ENCODE measurements at places on chromosomes 2 and 18.

GRCh38 chr2:165582409-165582808 lies 112.9 kb downstream of the CSRNP3 start:
- DNase-seq = no peak

DNA sequence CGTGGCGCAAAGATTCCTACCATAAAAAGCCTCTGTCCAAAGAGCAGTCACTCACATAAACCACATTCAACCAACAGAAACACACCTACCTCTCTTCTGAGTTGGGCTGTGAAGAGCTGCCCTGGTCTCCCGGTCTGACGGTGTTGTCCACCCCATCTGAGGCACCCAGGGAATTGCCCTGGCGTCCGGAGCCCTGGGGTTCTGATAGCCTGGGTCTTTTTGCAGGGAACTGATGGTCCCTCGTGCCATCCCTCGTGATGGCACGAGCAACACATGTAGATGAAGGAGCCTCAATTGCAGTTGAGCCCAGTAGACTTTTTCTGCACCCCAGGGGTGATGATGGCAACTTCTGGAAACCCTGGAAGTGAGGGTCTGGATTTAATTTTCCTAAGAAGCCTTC lies 13.8 kb downstream of the HJURP start:
- DNase-seq = no peak

GRCh38 chr18:9756933-9757470 lies 48.9 kb downstream of the RAB31 start:
- no peak for DNase-seq

- DNase-seq = no peak
Observed at GRCh38 chr2:135299658-135300244, 231.3 kb downstream of the ZRANB3 start.

- DNase-seq = no peak
Observed at GRCh38 chr2:64610316-64610855, 43.3 kb downstream of the SERTAD2 start.

DNA sequence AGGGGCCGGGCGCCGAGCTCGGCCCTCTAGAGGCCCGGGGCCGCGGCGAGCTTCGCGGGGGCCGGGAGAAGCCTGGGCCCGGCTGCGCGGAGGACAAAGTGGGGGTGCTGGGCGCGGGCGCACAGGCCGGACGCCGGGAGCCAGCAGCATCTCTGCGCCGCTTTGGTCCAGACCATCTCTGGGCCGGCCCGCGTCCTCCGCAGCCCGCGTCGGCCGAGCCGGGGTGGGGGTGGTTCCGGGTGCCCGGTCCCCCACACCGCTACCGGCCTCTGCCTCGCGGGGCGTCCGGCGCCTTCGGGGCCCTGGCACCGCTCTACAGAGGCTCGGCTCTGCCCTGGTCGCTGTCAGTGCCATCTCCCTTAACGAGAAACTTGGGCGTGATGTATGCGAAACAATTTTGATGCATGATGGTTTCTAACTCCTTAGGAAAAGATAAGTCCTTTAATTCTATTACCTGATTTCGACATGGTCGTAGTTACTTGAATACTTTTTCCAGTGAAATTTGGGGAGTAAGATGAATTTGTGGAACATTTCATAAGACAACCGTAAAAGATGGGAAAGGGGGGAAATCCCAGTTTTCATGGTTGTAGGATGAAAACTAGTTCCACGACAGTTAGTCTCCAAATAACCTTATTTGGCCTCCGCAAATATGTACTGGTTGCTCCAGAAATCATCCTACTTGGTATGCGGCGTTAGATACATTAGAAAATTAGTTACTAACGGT lies 562 bp downstream of the TWSG1 start:
- no peak for DNase-seq

DNA sequence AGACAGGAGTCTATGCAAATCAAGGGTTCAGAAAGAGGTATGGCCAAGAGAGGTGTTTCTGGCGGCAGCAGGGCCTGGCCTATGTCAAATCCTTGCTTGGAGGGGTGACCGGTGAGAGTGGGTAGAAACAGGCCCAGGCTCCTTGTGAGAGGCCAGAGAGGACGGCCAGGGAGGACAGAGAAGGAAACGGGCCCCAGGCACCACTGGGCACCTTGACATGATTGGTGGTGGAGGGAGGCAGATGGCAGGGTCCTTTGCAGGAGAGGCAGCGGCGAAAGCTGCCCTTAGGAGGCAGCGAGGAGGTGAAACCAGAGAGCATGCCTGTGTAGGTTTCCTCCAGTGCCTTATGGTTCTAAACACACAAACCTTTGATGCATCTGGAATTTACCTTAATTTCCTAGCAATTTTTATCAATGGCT lies 6.2 kb downstream of the RAMP1 start:
- DNase-seq = no peak

- peak; percentile 40 for DNase-seq
Observed at GRCh38 chr2:176140513-176141317, 10.6 kb upstream of the HOXD4 start.

DNA sequence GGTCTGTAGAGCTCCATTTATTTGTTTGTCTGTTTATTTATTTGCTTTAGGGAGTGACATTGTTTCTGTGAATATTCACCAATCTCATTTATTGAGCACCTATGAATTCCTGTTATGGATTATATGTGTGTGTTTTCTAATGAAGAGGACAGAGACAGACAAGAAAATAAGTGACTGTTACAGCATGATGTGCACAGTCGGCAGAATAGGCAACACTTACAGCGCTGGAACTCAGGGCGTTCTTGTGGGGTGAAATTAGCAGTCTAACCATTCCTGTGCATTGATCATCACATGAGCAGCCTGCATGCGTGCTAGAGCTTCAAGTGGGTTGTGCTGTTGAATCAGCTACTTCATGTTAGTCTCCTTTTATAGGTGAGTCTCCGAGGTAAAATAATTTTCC lies 960.7 kb downstream of the SLC4A3 start:
- DNase-seq = no peak

GRCh38 chr18:11726556-11726955 lies 37.5 kb downstream of the GNAL start:
- DNase-seq = no peak

DNA sequence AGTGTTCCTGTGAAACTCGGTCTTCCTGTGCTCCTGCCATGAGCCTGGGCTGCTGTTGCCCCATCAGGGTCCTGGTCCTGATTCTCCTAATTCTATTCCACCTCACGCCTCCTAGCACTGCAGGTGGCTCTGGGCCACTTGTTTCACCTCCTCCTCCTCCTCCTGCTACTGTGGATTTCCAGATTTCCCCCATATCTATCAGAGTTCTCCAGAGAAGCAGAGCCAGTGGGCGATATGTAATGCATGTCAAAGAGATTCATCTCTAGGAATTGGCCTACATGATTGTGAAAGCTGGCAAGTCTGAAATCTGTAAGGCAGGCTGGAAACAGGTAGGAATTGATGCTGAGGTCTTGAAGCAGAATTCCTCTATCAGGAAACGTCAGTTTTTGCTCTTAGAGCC lies 45.3 kb downstream of the CHRNA1 start:
- no peak for DNase-seq

All from stimulated activated CD8-positive, alpha-beta memory T cell treated with anti-CD3 and anti-CD28 coated beads, Interleukin-7, amount 100 ng/mL, for 48 hours (primary cell).